ENCODE measurements at places on chromosomes 5 and 9. TPM values are rescaled to one million over a fixed set of nuclear protein-coding genes. Genes with fewer than 3 reads are reported as not detected.

The PRLR gene
- 0.86 TPM for total RNA-seq

The ERCC8 gene
- 12.2 TPM for total RNA-seq

- DNase-seq: no peak
Observed at GRCh38 chr5:65125591-65126541, 355.9 kb downstream of the ADAMTS6 start.

The DMRTA1 gene
- total RNA-seq: 0.09 TPM

- no peak for DNase-seq
Observed at GRCh38 chr5:481347-481746, 38.4 kb downstream of the EXOC3 start.

GRCh38 chr9:114080773-114081440, 2.8 kb upstream of the AMBP start:
- no peak for DNase-seq

GRCh38 chr5:52481201-52481600, 306.5 kb upstream of the ITGA1 start:
- DNase-seq: no peak

DNA sequence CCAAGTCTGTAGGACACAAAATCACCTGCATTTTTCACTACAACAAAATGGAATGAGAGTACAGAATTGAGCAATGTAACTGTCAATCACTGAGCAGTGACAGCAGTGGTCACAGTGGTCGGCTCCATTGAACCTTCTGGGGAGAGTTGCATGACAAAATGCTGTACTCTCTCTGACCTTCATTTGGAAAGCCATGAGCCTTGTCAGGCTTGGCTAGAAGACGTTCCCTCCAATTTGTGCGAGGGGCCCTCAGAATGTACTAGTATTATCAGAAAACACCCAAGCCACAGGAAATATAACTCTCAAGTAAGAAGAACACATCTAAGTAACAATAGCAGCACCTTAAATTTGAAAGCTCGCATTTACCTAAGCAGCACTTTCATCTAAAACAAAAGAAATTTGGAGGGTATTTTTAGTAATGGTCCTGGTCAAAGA, 425.6 kb upstream of the MEF2C start:
- no peak for DNase-seq
